Substantia nigra (tissue), 51 donors: ENCODE measurements at places on chromosomes 7 and 10.

DNA sequence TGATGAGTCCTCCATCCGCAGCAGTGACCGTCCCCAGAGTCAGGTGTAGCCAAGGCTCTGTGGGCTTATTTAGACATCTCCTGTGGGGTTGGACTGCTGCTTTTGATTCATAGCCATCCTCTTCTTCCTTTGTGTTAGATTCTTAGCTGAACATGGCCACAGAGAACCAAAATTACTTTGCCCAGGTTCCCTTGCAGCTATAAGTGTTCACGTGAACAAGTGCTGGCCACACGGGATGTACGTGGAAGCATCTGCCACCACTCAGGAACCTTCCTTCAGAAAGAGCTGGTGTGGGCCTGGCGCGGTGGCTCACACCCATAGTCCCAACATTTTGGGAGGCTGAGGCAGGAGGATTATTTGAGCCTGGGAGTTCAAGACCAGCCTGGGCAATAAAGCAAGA is 49.1 kb downstream of the TMEM209 start:
- no peak for DNase-seq

DNA sequence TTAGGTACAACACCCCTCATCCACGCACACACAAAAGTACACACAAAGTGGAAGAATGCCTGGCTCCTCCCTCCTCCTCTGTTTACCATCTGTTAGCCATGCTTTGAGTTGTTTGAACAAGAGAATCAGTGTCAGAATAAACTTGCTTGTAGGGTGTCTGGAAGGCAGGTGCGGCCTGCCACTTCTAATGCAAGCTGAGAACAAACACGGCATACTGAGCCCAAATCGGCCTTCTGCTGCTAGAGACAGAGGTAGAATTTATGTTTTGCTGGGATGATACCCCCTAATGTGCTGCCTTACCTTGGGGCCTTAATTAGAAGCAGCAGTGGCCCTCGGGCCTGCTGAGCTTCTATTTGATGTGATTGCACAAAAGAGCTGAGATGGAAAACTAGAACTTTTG is 24.9 kb upstream of the FAM180A start:
- DNase-seq, result no peak

- DNase-seq, result no peak
Measured at GRCh38 chr10:88926566-88927415, 25.8 kb downstream of the ACTA2 start.

GRCh38 chr7:88322151-88322550 is 15.5 kb upstream of the STEAP4 start:
- DNase-seq, result no peak

GRCh38 chr10:51206500-51206899 is 132.2 kb downstream of the PRKG1 start:
- no peak for DNase-seq

DNA sequence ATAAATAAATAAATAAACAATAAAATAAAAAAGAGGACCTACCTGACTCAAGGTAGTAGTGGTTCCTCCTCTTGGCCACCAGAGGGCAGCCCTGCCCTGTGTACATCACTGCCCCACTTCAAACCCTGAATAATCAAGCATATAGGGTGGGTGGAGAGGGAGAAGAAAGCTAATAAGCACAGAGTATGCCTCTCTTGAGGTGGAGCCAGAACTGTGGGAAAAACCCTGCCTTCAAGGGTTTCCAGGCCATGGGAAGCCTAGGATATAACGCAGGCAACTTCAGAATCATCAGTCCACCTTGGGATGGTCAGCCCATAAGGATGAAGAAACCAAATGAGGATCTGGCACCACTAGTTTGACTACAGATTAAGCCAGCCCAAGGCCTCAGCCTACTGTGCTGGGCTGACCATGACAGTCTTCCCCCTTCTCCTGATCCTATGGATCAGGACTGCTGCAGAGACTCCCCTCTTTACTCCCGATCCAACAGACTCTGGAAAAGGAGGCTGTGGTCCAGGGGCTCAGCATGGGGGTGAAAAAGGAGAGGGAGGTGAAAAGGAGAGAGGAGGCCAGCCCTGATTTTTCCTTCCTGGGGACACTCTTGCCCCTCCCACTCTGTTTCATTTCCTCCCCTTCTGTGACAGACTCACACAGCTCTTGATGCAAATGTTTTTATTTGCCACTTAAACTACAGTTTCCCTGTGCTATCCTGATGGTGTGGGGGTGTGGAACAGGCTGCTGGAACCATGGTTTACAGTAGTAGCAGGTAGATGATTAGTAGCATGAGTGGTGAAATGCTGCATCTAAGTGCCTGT is 10.1 kb downstream of the AVPI1 start:
- no peak for DNase-seq

DNA sequence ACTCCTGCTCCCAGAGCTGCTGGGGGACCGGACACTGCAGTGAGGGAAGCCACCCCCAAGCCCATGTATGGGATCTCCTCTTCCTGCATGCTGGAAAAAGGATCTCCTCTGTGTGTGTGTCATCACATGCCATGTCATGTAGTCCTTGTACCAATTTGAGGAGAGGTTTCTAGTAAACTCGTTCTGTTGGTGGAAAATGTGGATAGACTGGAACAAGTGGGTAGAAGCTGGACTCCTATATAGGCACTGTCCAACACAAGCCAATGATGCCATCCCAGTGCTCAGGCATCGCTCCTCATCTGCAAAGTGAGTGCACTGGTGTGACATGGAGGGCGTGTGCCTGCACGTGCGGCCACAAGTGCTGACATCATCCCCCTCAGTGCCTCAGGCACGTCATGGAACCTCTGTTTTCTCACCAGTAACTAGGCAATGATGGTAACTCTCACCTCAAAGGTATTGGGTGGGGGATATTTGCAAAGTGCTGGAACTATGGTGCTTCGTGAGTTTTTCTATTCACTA is 19.3 kb downstream of the MYO1G start:
- DNase-seq, result no peak

GRCh38 chr7:112790586-112791003 is 402 bp upstream of the TMEM168 start:
- no peak for DNase-seq

- DNase-seq, result no peak
Measured at GRCh38 chr7:41415051-41415450, 287.8 kb downstream of the INHBA start.

DNA sequence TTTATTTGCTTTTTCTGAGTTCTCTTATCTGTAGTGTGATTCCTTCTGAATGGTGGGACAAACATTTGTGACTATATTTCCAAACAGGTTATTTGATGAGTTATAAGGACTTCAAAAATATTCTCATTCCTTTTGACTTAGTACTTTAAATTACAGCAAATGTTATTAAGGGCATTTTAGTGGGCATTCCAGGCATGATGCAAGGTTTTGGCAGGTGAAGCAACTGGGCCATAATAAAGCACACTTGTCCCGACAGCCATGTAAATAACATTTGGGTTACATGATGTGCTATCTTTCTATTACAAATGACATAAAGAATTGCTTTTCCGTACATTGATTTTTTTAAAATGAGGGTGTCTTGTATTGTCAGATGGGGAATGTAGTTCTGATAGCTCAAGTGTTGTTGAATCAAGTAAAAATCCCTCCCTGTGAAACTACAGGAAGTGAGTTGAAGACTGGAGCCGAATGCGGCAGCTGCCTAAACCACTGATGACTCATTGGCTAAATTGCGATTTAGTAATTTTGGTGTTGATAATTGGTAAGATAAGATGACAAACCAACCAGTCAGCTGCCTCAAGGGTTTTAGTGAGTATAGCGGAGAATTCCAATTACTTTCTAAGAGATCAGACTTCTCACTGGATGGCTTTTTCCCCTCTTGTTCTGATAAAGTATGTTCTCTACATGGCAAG is 231.3 kb upstream of the NPY start:
- DNase-seq, result no peak

DNA sequence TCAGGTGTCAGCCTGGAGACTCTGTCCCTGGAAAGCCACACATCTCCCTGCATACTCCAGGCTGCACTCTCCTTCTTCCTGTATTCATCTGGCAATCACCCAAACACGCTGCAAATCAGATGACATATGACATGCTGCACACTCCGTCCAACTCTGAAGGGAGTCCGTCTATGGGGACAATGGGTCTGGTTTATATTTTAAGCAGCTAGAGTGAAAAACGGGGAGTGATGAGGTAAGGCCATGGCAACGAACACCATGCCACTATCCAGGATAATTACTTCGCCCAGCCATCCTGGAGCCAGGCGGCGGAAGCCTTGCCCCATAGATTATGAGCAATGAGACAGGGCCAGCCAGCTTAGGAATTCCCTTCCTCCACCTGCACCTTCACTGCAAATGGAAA is 140.1 kb downstream of the PLXNA4 start:
- no peak for DNase-seq

GRCh38 chr10:97138846-97139245 is 46.9 kb downstream of the SLIT1 start:
- no peak for DNase-seq

DNA sequence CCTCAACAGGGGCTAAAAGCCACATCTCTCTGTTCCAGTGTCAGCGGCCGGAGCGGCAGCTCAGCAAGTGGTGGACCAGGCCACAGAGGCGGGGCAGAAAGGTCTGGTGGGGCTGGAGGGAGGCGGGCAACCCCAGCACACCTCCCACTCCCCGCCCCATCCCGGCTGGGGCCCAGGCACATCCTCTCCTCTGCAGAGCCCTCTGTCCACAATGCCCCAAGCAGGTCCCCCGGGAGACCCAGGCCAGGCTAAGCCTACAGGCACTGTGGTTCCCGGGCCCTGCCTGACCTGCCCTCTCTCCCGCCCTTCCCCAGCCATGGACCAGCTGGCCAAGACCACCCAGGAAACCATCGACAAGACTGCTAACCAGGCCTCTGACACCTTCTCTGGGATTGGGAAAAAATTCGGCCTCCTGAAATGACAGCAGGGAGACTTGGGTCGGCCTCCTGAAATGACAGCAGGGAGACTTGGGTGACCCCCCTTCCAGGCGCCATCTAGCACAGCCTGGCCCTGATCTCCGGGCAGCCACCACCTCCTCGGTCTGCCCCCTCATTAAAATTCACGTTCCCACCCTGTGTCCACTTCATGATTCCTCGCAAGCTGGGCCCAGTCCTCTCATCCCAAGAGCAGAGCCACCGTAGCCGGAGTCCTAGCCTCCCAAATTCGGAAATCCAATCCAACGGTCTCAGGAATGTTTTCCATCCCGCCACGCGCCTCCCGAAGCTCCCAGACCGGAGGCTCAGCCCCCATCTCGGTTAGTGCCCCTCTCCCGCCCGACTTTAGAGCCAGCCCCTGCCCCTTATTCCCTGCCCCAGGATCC is 2.1 kb downstream of the ADIRF start:
- no peak for DNase-seq

DNA sequence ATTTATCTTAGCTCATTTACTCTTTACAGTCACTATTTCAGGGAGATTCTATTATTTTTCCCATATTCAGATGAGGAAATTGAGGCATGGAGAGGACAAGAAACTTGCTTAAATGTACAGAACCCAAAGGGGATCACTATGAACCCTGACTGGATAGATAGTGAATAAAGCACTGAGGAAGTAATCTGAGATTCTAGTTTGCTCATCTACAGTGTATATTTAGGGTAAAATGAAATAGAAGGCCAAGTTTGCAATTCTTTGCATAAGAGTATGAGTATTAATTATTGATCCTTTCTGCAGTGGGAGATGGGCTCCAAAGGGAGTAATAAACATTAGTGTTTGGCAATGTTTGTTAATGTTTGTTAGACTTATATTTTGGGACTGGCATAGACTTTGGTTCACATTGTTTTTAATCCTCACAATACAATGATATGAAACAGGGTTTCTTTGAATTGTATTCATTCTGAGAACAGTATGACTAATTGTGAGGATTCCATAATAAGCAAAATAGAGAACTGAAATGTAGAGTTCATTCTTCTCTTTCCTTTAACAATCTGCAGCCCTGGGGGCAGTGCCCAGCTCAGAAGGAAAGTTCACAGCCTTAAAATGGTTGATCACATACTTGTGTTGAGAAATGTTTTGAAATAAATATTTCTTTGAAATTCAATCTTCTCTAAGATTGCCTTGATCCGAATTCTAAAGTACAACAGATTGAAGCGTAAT is 131.0 kb upstream of the ZNF804B start:
- no peak for DNase-seq

GRCh38 chr7:32020551-32021159 is 49.6 kb downstream of the PDE1C start:
- DNase-seq, result no peak
